ENCODE measurements at places on chromosomes 11 and 22.

DNA sequence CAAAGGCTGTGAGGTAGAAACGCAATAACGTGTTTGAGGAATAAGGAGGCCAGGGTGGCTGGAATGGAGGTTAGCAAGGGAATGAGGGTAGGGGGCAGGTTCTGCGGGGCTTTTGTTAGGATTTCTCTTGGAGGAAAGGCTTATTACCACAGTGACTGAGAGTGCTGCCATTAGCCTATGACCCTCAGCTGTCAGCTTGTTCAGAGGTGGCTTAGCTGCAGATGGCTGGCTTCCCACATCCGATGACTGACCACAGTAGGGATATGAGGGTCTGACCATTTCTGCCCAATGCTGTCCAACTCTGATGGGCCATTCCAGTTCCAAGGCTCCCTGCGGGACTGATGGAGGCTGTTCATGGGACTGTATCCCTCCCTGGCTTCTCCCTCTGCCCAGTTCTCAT lies 181.8 kb downstream of the MIAT start:
- DNase-seq: no peak

GRCh38 chr11:130651066-130651855 lies 202.8 kb downstream of the ADAMTS15 start:
- no peak for DNase-seq

DNA sequence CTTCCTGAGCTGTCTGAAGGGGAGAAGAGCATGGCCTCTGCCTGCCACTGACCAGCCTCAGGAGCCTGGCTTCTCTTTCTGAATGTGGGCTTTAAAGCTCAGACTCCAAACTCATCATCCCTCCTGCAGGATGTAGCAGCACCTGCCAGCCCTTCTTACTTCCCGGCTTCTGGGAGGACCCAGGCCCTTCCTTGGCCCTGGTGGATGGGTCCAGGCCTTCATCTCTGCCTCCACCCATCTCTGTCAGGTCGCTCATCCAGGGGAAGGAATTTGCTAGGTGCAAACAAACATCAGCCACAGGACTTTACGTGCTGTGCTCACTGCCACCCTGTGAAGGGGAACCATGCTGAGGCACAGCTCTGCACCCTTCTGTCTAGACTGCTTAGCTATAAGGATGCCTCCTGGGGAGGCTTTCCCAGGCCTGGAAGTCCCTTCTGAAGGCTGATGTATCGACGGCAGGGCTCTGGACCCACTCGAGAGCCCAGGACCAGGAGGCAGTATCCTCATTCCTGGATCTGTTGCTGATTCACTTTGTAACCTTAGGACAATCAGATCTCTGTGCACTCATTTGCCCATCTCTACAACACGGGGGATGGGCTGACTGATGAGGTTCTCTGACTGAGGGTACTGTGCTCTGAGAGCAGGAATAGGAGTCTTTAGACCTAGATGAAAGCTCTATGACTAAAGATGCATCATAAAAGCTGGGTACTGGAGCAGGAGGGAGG lies 30.9 kb downstream of the USP35 start:
- no peak for DNase-seq

DNA sequence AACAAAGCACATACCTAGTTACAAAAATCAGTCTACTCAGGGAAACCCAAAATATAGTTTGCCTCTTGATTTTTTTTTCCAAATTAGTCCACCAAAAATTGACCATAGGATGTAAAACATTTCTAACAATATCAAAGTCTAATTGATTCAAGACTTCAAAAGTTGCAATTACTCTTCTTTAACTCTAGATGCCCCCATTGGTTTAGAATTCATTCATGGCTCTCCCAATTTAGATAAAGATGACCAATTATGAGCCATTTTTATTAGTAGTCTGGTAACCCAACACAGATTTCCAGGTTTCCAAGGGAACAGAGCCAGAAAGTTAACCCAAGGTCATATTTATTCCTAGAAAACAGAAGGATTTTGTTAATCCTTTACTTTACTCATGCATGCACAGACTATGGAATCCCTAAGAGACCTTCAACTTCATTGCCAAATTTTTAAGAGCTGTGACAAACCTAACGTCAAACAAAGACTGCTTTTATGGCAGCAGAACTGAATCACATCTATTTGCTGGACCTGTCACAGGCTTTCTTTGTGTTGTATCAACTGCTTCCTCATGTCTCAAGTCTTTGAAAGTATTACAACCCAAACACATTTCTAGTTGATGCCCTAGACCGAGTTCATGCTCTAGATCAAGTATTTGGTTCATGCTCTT lies 55.3 kb downstream of the C22orf42 start:
- DNase-seq: peak; percentile 54

GRCh38 chr11:105574974-105575373 lies 34.9 kb upstream of the GRIA4 start:
- no peak for DNase-seq

DNA sequence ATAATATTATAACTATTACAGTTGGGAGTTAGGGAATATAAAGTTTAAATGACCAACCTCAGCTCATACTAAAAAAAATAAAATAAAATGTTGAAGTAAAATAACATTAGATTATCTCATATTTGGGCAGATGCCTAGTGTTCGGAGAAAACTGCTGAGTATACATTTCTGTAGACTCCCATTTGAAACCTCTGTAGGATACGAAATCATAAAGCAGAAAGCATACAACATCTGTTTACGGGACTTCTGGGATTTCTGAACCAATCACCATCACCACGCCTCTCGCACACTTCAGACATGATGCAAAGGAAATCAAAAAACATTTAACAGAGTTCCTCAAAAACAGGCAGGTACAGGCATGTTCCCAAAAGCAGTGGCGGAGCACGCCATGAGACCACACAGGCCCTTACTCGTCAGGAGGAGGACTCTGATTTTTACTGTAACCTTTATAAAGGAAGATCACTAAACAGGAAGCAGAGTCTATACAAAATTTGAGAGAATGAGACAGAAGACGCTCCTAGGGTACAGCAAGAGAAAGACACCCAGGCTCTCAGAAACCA lies 8.6 kb downstream of the ZNF195 start:
- no peak for DNase-seq

GRCh38 chr11:32366666-32367065 lies 68.7 kb downstream of the WT1 start:
- DNase-seq: no peak

GRCh38 chr11:9132203-9132878 lies 40.9 kb upstream of the SCUBE2 start:
- DNase-seq: no peak

DNA sequence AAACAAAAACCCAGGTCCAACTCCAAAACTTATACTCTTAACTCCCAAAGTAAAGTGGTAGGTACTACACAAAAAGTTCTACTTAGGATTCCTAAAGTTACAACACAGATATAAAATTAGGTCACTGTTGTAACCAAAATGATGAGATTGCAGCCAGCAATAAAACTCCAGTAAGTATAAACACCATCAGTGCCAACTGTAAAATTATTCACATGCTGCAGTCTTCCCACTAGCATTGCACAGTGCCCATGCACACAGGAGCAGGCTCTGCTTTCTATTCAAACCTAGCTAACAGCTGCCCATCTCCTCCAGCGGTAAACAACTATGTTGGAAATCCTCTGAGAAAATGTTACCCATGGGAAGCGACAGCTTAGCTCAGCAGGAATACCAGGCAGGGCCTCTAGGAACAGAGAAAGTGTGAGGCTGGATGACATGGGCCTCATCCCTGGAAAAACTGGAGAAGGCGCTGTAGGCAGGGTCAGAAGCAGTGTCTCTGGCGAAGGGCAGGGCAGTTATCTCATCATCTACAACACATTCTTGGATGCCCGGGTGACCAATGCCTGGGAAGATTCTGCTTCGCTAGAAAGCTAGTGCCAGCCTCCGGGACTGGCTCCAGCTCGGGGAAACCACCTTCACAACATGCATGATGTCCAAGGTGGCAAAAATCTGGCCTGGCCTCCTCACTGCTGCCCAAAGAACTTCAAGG lies 9.1 kb downstream of the CPT1A start:
- no peak for DNase-seq

DNA sequence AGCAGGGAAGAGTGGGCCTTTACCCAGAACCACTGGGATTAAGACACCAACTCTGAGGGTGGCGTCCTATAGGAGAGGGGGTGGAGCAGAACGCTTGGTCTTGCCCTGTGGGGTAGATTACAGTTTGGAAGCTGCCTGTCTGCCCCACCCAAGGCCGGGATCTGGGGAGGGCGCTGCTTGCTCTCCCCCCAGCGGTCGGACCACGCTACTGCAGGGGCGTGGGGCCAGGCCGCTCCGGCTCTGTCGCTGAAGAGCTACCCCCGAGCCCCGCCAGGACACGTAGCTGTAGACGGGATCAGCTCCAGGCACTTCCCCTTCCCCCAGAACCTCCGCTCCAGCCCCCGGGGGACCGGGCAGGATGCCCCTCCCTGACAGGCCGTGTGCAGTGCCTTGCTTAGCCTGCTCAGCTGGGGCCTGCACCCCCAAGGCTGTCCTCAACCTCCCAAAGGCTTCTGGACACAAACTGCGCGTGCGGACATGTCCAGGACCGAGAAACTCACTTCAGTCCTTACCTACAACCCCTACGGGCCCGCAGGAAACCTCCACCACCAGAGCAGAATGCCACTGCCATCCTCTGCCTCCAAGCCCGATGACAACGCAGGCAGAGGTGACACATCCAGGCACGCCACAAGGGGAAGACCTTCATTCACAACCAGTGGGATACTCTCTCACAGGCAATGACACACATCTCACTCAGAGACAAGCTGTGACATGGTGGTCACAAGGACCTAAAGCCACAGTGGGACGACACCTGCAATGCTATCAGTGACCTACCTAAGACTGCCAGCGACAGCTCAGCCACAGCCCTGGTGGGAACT lies 3.6 kb downstream of the AHNAK start:
- DNase-seq: peak; percentile 56

DNA sequence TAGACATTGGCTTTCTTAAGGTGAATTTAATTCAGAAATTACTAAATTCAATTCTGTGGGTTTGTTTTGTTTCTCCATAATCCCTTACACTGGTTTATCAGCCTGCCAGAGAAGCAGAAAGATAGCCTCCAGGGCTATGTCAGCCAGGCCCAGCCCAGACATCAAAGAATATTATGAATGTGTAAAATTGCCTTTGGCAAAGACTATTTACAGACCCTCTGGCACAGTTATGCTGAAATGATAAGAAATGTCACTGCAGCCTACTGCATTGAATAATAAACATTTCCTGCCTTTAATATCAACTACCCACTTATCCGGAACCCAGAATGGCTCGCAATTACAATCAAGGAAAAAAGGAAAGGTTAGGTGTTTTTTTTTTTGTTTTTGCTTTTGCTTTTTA lies 562.5 kb upstream of the LRRC4C start:
- DNase-seq: no peak

DNA sequence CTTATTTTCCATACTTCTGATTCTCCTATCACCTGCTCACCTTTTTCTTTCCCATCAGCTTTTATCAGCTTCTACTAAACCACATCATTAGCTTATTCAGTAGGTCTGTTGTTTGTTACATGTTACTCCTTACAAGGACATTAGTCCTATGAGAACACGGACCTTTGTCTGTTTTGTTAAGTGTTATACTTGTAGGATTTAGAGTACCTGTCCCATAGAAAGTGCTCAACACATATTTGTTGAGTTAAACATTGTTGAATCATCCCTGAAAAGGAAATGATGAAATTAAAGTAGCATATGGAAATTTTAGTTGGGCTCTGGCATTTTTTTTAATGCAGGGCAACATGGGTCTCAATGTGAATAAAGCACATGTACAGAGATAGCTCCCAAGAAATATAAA lies 222.1 kb upstream of the CARD18 start:
- no peak for DNase-seq

DNA sequence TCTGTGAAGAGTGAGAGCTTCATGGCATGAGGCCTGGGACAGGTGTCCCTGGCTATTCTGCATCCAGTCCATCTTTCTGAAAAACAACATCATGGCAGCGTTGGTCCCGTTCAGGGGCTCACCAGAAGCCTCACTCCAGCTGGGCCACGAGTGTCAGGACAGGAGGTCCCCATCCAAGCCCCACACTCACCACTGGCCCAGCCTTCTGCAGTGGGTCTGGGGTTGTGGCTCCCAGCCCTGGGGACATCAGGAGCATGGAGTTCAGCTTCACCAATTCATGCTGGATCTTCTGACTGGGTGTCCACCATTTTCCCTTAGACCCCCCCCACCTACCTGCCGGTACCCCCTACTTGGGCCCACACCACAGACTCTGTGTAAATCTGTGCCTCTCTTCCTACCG lies 400.3 kb downstream of the BRD1 start:
- DNase-seq: no peak

GRCh38 chr11:67404515-67405195 lies 772 bp downstream of the TBC1D10C start:
- DNase-seq: no peak

DNA sequence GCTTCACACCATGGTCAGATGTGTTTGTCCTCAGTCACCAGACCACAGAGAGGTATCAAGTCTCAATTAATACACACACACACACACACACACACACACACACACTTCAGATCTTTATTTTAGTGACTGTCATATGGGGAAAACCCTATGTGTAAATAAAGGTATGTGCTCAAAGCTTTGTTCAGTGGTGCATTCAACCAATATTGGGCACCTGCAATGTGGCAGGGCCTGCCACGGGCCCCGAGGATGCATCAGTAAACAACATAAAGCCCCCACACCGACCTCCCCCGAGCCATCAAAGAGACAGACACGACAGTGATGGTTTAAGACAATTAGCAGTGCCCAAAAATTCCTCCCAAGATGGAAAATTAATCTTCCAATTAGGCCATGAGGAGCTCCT lies 51.6 kb downstream of the SHANK2 start:
- no peak for DNase-seq

DNA sequence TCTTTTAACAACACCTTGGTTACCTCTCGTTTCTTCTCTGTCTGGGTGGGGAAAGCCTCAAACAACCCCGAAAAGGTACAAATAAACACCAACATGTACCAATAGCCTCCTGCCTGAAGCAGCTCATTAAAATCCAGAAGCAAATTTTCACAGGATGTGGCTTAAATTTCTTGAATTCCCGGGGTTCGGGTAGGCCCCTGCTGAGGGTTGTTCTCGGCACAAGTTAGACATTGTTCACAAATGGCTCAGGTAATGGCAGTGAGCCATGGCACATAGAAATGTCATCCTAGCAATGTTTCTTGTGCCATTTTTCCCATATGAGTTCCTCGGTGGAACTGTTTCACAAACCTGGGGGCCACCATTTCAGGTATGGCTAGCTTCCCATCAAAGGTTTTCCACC lies 19.7 kb upstream of the GLYATL1 start:
- no peak for DNase-seq

- no peak for DNase-seq
Measured at GRCh38 chr11:59791639-59792038, 18.9 kb downstream of the MRPL16 start.

GRCh38 chr11:298406-299065 lies 790 bp downstream of the IFITM5 start:
- DNase-seq: no peak

DNA sequence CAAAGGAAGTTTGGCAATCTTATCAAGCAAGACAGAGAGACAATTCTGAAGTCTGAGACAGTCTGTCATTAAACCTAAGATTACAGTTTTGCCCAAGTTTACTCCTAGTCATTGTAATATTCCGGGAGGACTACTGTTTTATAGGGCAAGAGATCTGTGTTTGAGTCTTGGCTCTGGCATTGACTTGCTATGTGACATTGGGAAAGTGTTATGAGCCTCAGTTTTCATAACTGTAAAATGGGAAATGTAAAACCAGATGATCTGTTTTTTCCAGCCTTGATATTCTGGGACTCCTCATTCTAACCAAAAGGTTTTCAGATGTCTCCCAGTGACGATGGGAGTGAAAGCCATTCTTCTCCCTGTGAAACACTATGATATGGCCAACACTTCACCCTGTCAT lies 24.3 kb upstream of the SLCO2B1 start:
- DNase-seq: no peak

GRCh38 chr22:33447733-33448132 lies 389.6 kb upstream of the SYN3 start:
- no peak for DNase-seq

- no peak for DNase-seq
Measured at GRCh38 chr11:87666730-87667129, 508.5 kb downstream of the RAB38 start.

Data from hippocampal formation (tissue), 2 donors.